ENCODE measurements at places on chromosomes 7 and 10. TPM values are rescaled to one million over a fixed set of nuclear protein-coding genes. Genes with fewer than 3 reads are reported as not detected.

GRCh38 chr10:34444223-34445183 lies 370.6 kb downstream of the PARD3 start:
- DNase-seq = no peak

DNA sequence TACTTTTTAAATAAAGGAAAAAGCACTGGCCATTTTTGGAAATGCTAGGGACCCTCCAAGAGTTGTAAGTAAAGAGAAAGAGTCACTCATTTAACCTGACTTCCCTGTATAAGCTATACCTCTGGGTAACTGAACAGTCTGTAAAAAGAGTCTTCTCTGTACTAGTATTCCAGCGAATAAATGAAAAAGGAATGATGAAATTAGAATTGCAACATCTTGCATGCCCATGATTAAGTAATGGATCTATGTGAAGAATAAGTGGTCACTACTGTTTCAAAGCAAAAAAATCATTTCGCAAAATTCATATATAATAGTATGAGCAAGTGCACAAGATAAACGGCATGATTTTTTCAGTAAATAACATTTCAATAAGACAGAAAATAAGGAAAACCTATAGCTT lies 116.8 kb downstream of the ZFAND4 start:
- DNase-seq = no peak

DNA sequence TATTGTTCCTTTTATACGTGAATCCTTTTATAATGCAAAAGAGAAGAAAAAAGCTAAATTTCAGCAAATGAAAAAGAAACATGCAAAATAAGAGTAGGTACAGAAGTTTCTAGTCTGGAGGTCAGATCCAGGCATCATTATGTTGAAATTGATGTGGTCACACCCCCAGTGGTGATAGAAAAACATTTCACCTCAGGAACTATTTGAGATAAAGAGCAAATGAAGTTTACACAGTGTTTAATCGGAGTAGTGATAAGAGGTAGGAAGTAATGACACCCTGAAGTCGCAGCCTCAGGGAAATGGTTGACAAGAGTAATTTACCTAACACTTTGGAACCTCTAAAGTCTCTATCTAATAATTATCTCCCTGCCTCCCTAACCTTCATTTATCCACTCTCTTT lies 536.0 kb upstream of the STEAP1 start:
- DNase-seq = no peak

CLEC2L gene
- not detected for total RNA-seq

JAKMIP3 gene
- not detected for total RNA-seq

Data from SJCRH30 (cell line).